ENCODE measurements at places on chromosomes 12 and 14.

DNA sequence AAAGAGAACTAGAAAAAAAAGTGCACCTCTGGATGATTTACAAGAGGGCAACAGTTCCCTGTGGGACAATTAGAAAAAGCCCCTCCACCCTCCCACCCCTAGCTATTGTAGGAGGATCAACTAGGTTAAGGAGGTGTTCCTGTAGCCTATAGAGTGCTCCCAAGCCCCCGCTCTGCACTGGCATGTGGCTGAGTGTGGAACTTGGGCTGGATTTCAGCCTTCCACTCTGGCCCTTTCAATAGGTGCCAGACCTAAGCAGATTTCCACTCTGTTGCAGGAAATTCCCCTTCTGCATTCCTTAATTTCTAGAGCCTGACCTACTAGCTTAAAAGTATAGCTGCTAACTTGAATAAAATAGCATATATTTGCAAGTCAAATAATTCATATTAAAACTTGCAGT, 2.8 kb downstream of the NFATC4 start:
- DNase-seq, result no peak

DNA sequence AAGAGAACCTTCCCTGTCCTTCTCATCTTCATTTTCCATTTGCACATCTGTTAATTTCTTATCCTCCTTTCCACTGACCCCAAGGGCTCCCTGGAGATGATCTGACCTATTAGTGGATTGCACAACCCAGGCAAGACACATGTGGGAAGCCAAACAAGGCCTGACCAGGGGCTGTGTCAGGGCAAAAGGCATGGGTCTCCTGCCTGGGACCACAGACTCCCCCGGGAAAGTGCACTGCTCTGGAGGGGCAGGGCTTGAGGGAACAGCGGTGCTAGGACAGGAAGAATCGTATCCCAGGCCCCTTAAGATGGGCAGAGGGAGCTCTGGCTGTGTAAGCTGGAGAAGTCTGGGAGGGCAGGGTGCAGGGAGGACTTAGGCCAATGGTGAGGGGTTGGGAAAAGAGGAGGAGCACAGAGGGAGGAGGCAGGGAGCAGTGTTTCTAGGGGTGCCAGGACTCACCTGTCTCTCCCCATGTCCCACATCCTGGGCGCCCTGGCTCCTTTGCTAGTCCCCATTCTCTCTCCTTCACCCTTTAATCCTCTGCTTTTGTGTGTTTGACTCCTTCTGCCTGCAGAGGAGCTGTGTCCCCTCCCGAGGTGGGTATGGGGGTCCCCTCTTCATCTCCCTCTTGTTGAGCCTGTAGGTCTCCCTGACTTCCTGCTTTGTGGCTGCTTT, 25.3 kb downstream of the PLEKHG3 start:
- DNase-seq, result no peak

GRCh38 chr14:71734076-71734475, 198.2 kb upstream of the RGS6 start:
- DNase-seq, result no peak

DNA sequence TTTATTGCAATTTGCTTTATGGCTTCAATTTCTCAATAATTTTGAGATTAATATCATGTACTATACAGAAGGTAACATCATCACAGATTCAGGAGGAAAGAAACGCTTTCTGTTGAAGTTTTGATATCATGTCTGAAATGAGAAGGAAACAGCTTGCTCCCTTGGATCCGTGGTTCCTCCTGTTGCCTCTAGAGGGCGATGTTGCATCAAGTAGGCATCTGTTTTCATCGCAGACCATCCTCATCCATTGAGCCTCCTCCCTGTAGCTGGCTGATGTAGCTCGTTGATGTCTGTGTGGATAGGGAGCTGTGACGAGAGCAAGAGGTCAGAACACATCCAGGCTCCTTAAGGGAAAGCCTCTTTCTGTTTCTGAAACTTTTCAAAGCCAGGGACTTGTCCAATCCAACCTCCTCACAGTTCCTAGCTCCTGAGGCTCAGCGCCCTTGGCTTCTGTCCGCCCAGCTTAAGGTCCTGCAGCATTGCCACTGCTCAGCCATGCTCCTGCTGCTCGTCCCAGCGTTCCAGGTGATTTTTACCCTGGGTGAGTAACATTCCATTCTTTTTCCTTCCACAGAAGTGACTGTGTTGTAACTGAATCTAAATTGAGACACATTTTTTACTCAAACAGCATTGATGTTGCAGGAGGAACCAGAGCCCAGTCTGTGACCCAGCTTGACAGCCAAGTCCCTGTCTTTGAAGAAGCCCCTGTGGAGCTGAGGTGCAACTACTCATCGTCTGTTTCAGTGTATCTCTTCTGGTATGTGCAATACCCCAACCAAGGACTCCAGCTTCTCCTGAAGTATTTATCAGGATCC, 304.8 kb upstream of the OR4E1 start:
- peak; percentile 44 for DNase-seq

DNA sequence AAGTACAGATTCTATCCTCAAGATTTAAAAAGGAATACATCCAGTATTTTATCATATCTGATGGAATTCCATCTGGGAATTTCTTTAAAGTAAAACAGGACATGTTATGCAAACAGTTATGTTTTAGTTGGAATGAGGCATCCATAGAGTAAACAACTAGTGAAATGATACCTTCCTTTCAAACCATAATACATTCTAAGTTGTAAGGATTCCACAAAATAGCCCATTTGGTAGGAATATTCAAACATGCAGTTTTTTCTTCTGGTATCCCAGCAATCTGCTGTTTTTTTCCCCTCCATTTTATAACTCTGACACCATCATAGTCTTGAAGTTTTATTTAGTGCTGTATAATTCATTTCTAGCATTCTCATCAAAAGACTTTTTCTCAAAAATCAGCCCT, 149.6 kb downstream of the ADAMTS20 start:
- DNase-seq, result no peak

DNA sequence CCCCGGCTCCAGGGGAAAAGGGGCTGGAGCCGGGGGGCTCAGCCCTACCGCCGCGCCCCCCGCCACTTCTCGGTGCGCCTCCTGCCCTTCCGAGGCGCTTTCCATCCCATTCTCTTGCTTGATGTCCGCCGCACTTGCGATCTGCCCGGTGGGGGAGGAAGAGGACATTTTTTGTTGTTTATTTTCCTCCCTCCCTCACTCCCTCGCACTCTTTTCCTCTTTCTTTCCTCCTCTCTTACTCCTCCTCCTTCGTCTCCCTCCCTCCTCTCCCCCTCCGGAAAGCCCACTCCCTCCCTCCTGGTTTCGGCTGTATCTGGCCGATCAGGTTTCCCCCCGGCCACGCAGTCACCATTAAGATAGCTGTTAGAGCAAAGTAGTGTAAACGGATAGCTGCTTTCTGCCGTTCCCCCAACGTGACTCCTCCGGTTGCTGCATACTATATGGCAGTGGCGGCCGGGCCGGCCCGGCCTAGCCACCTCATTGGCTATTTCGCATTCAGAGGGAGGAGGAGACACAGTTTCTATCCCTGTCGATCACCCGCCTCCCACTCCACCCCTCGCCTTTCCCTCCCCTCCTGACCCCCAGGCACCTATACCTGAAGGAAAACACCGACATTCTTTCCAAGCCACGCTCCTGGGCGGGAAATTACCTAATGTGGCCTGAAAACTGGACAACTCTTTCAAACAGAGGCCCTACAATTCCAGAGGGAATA, at the start of gene SIX4:
SIX4 (minus strand) TSS at position 445 of the 712 bp plus-strand sequence; CDS start at position 168, 277 bp downstream.
- peak; percentile 97 for DNase-seq

GRCh38 chr14:67704484-67705089, 2.9 kb downstream of the RDH12 start:
- peak; percentile 70 for DNase-seq

GRCh38 chr12:95465275-95465674, 8.7 kb upstream of the METAP2 start:
- DNase-seq, result no peak

DNA sequence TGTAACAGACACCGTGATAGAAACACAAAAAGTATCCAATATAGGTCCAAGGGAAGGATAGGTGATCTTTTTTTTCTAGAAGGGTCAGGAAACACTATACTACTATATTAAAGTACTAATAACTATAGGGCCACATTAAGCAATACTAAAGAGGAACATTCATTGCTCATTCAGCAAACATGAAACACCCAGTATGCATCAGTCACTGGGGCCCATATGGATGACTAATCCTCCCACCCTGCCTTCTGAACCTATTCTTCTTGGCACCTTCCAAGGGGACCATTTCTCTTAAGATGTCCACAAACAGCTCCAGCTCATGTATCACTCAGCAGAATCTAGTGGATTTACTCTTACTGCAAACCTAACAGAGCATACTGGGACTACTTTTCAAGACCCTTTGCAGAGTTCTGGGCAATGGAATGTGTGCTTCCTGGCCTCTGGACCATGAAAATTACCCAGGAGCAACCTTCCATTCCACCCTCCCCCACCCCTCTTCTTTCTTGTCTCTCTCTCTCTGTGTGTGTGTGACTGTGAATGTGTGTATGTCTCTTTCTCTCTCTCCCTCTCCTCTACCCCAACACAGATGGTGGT, 187.9 kb downstream of the EPS8 start:
- DNase-seq, result no peak

DNA sequence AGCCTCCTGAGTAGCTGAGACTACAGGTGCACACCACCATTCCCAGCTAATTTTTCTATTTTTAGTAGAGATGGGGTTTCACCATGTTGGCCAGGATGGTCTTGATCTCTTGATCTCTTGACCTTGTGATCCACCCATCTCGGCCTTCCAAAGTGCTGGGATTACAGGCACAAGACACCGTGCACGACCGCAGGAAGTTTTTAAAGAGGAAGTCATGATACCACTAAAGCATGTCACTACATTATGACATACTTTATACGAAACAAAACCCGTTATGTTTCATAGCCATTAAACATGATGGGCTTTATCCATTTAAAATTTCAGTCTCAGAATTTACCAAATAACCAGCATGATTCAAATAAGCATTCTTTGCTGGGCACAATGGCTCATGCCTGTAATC, 83.8 kb upstream of the DUSP6 start:
- DNase-seq, result no peak

- DNase-seq, result no peak
These were observed 45.6 kb downstream of the PITPNM2 start for GRCh38 chr12:123105211-123105826.

DNA sequence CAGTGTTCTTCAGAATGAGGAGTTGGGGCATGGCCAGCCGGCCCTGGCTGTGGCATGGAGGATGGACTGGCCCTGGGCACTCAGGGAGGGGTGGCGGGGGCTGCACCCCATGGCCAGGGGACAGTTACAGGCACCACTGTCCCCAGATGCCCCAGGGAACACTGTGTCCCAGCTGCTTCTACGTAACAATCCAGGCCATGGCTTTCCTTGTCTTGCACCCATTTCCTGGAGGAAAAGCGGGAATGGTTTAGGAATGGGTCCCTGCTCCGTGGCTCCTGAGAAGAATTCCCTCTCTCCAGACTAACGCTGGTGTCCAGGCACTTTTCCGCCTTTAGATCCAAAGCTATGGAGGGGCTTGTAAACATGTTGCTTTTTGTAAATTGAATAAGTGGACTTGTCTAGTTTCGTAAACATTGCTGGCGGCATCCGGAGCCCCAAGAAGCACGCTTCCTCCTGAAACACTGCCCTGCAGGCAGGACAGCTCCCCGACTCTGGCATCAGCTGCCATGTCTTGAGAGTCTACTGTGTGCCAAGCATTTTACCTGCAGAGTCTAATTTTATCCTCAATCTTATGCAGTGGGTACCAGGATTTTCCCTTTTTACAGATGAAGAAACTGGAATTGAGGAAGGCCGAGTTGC, 238.3 kb downstream of the SLC41A2 start:
- DNase-seq, result no peak

DNA sequence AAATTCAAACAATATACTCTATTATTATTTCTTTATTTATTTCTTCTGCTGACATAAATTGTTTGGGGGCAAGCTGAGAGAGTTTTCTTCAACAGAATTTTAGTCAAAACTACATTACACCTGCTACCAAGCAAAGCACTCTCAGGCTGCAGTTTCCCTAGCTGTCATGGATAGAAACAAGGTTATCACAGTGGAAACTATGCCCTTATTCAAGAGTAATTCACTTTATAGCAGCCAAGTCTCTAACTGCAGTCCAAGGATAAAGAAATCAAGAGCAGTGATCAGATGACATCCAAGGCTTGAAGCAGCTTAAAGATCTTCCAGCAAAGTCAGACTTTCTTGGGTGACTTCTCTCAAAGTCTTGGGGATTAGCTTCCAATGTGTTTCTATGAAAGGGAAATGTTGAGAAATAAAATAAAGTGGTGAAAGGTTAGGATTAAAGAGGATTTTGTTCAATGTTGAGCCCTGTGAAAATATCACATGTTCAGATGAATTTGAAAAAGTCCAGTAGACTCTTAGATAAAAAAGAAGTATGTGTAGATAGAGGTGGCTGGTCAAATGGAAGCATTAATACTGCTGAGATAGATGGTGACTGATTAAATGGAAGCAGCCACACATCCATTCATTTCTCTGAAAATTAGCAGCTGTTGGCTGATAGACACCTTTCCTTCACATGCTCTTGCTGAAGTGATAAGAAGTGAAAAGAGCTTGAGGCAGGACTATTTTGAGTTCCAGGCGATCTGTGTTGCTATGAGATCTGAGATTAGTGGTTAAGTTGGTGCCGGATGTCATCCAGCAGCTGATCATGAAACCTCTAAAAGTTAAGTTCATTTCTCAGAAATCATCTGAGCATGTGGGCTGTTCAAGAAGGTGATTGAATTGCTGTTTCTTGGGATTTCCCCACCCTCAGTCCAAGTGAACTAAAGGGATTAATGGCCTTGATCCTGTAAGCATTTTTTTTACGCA, 257.8 kb upstream of the BTG1 start:
- DNase-seq, result no peak

DNA sequence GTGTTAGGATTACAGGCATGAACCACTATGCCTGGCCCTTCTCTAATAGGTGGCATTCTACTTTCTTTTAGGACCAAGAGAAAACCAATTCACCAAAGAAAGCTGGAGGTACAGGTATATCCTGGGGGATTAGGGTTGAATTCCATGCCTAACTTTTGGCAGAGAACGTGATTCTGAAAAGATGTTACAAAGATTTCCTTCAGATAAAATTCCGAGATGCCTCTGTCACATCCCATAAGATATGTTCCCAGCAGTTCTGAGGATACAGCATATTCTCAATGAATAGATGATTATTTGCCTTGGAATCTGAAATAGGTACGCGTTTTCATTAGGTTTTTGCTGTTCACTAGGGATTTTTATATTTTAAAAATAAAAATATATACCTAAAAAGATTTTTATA, 111.9 kb upstream of the KRAS start:
- no peak for DNase-seq

- no peak for DNase-seq
These were observed 91.3 kb upstream of the PLEKHA5 start for GRCh38 chr12:19038209-19038608.
